ENCODE measurements at places on chromosomes 12 and 14.

GRCh38 chr12:54882079-54882478, 27.8 kb downstream of the MUCL1 start:
- no peak for DNase-seq

DNA sequence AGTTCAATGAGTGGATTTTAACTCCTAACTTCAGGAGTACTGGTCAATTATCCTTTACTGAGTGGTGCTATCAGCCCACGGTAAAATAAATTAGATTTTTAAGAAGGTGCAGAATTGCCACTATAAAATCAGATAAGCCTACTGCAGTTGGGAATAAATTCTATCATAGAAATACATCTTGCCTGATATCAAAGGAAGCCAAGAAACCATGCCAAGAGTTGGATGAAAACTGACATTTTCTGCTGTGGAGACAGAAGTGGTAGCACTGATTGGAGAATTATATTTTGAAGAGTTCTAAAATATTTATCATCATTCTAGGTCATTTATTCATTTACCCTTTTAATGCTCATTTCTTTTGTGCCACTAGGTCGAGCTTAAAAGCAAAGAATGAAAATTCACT, 465.1 kb downstream of the APAF1 start:
- no peak for DNase-seq

DNA sequence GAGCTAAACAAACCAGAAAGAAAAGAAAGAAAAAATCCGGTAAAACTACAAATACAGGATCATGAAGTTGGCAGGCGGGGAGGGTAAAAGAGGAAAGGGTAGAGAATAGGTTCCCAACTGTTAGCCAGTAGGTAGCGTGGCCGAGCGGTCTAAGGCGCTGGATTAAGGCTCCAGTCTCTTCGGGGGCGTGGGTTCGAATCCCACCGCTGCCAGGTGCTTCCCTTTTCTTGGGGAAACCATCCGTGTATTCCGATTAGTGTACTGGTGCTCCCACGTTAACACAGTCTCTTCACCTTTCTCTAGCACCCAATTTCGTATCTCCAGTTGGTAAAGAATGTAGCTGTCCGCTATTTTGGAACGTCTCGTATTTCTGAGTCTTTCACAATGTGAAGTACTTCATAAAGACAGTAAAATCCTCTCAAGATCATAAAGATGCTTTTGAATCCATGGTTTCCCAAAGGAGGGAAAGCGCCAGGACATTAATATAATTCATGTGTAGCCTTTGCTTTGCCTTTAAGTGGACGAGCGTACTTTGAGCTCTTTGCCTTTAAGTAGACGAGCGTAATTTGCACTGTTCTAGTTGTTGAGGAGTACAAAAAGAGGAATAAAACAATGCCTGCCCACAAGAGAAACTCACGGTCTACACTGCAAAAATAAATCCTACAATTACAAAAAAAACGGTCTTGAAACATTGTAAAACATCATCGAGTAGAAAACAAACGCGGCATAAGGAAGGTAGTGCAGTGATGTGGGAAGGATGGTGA, 19.0 kb upstream of the RNASE12 start:
- DNase-seq, result no peak

DNA sequence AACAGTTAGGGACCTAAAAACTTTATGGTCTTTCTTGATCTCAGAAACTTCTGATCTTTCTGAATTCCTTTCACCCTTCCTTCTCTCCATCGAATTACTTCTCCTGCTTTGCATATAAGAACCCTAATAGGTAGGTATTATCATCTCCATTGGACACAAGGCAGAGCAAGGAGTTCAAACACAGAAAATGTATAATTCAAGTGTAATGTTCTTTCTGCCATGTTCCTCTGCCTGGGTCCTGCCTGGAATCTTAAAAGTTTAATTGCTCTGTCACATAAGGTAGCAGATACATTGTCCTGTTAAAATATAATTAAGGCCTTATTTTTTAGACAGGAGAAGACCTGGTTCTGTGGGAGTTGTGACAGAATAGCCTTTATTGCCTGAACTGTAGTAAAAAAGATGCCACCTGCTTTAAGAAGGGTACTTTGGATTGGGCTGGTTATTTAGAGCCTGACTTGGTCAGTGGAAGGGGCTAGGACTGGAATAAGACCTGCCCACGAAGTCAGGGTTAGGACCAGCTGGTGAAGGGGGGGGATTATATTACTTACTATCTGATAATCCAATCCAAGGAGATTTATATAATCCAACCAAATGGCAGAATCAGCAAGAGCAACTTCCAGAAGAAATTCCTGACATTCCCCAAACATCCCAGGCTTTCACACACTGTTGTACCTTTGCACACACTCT, 10.4 kb downstream of the G2E3 start:
- DNase-seq, result no peak

GRCh38 chr14:102882226-102882906, 40.1 kb upstream of the AMN start:
- DNase-seq, result no peak

DNA sequence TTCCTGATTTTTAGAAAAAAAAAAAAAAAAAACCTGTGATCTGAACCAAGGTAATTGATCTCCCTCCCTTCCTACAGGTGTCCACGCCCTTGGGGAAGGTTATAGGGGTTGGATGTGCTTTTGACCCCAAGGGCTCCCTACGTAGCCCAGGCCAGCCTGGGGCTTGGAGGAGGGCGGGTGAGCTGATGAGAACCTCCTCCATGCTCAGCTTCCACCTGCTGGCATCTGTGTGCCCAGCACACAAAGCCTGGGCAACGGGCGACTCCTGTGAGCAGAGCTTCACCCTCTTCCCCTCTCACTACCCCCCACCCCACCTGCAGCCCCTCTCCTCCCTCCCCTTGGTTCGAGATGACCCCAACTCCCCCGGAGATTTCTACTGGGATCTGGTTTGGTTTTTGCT, 25.3 kb upstream of the INF2 start:
- no peak for DNase-seq

DNA sequence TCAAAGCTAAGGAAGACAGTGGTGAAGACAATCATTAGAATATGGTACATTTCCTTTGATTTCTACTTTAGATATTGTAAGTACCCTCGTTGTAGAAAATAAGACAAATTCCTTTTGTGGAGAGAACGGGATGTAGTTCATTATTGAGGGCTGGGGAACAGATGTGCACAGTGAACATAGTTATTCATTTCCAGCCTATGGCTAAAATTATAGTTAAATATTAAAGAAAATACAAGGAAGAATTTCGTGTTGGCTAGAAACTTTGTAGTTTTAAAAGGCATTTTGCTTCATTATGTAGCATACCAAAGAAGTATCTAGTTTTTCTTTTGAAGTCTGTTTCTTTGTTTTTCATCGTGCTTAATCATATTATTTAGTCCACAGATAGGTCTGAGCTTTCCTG, 201.8 kb downstream of the ESR2 start:
- DNase-seq, result no peak

GRCh38 chr12:54140588-54141388, 48.0 kb downstream of the SMUG1 start:
- peak; percentile 4 for DNase-seq

DNA sequence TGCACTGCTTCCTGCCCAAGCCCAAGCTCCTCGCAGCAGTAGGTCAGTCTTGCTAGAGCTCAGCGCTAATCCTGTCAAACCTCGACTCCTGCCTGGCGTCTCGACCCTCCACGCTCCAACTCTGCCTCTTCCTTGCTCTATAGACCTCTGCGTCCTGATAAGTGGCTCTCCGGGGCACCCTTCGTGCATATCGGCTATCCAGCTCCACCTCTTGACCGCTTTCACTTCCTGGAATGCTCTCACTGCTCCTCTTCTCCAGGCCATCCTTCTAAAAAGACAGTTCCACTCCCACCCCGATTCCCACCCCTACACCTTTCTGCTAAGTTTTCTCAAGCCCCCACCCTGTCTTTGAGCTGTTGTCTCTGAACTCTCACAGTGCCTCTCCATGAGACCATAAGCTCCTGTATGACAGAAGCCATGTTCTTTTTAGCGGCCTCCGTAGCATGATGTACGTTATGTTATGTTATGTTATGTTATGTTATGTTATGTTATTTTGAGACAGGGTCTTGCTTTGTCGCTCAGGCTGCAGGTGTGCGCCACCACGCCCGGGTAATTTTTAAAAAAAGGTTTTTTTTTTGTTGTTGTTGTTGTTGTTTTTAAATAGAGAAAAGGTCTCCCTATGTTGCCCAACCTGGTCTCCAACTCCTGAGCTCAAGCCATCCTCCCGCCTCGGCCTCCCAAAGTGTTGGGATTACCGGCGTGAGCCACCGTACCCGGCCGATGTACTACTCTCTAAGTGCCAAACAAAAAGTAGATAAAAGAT, 601 bp downstream of the COX14 start:
- DNase-seq, result no peak

- no peak for DNase-seq
Observed at GRCh38 chr12:80192087-80192486, 92.8 kb downstream of the OTOGL start.

- DNase-seq, result no peak
Observed at GRCh38 chr12:7667125-7667524, 1.4 kb upstream of the APOBEC1 start.

DNA sequence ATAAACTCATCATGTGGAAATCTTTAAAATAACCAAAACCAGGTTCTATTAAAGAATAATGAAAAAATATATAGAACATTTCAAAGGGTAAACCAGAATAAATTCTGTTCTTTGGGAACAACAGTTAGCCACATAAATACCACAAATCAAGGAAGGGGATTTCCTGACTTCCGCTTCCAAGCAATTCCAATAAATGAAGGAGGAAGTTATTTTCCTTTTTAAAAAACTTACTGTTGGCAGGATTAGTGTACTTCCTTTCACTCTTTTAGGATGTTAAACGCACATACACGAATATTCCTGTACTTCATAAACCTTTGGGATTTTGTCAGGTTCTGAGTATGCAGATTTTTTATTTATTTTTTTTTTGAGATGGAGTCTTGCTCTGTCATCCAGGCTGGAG, 13.7 kb upstream of the LIMA1 start:
- no peak for DNase-seq

- DNase-seq, result no peak
Observed at GRCh38 chr14:55794655-55795595, 214.9 kb downstream of the KTN1 start.

- DNase-seq, result no peak
Observed at GRCh38 chr12:42957136-42957535, 367.6 kb upstream of the PRICKLE1 start.

DNA sequence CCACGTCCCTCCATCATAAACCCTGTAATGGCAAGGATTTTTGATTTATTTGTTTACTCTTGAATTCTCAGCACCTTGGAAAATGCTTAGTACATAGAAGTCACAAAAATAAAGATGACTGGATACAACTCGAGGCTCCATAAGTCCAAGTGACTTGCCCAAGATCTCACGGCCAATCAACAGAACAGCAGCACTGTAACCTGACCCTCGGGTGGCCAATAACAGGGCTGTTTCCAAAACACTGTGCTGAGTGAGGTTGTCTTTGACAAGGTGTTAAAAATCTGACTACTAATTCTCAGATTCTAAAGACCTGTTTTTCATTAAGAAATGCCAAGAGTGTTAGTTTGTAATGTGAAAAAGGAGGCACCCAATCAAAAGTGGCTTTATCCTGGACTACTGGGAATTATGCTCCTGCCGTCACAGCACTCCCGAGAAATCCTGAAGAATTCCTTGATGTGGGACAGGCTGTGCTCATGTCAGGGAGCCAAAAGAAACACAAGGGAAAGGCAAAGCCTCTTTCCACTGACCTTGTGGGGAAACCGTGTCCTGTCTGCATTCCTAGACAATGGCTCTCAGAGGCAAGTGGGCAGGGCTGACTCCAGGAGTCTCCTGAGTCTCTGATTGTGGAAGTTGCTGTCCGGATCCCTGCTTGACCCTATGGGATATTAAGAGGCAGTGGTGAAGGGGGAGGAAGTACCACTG, 204.7 kb upstream of the PELI2 start:
- no peak for DNase-seq
